Esophagus squamous epithelium (tissue), 5 donors: ENCODE measurements at places on chromosomes 7 and 10.

- DNase-seq: no peak
These were observed 36.2 kb upstream of the OGDHL start for GRCh38 chr10:49798275-49798674.

GRCh38 chr7:134477954-134478353, 19.1 kb upstream of the AKR1B1 start:
- DNase-seq: no peak

DNA sequence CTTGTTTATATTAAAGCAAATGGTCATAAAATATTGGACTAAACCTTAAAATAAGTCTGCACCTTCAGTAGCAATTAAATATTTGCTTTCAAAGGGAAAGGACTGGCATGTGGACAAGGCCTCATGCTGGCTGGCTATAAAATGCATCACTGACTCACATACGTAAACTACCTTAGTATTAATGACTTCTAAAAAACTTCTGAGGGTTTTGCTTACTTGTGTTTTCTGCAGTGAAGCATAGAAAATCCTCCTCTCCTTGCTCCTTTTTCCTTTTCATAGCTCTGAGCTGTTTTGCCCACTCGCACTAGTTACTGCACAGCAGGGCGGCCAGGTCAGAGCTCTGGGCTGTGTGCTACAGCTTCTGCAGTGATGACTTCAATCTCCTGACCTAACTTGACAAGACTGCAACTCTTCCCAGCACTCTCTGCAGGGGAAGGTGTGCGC, 82.3 kb downstream of the CUL2 start:
- DNase-seq: no peak

DNA sequence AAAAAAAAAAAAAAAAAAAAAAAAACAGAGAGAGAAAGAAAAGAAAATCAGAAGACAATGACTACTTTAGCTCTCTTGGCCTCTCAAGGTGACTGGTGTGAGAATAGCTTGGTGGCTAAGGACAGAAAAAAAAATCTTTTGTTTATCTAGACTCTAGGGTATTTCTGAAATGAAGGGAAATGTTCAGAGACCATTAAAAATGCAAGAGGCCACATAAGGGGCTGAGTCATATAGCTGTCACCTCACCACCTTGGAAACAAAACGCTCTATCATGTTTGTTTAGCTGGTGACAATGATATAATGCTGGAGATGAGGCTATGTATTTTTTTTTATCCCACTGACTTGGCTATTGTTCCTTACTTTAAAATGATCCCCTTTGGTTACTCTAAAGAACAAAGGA, 287.0 kb upstream of the CDC14C start:
- no peak for DNase-seq
